ENCODE measurements at places on chromosomes 6 and 20.

GRCh38 chr6:151497905-151498304 is 4.1 kb downstream of the CCDC170 start:
- DNase-seq = no peak

GRCh38 chr6:103672169-103672568 is 1187.5 kb downstream of the HACE1 start:
- DNase-seq = no peak

GRCh38 chr6:121436960-121437850 is 1.8 kb downstream of the GJA1 start:
- no peak for DNase-seq

DNA sequence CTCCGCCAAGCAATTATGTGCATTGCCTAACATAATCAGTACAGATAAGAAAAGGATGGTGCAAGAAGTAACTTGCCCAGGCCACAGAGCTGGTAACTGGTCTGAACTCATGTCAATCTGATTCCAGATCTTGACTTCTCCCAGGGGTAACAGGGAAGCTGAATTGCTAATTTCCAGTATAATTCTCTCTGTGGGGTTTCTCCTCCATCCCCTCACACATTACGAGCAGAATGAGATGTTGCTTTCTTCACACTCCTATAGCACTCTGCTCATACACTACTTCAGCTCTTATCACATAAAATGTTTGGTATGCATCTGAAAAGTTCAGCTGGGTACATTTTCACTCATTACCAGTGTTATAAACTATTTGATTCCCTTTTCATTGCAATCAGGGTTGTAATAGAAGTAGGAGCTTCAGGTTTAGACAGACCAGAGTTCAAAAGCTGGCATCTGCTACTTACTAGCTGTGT is 24.0 kb upstream of the LRRC1 start:
- no peak for DNase-seq

DNA sequence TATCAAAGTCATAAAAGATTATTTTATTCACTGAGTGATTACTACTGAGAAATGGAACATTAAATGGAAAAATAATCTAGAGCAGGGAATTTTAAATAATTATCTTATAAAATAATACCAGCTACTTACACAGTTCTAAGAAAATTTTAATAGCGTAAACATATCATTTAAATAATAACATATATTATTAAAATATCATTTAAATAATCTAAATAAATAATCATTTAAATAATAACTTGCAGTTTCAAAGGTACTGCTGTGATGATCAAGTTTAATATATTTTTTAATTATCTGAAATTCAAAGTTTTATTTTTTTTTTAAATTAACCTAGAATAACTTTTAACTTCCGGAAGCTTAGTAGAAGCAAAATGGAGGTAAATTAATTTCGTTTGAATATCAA is 301.2 kb downstream of the TBC1D32 start:
- no peak for DNase-seq

Data from osteocyte (in vitro differentiated cells).